ENCODE measurements at places on chromosomes 11 and 22. TPM values are rescaled to one million over a fixed set of nuclear protein-coding genes. Genes with fewer than 3 reads are reported as not detected.

DNA sequence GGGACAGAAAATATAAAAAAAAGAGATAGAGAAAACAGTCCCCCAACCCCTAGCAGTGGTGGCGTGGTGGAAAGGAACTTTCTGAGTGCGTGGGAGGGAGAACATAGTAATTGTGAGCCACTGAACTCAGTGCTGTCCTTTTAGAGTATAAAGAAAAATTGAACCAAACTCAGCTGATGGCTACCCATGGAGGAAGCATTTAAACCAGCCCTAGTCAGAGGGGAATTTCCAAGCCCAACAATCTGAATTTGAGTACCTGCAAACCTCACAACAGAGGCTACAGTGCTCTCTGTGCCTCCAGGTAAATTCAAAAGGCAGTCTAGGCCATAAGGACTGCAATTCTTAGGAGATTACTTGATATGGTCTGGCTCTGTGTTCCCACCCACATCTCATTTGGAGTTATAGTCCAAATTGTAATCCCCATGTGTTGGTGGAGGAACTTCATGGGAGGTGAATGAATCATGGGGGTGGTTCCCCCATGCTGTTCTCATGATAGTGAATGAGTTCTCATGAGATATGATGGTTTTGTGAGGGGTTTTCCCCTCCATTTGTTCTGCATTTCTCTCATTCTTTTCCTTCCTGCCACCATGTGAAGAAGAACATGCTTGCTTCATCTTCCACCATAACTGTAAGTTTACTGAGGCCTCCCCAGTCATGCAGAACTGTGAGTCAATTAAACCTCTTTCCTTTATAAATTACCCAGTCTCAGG lies 687.8 kb downstream of the FAM181B start:
- H3K4me1 ChIP-seq, result no peaks in the 10 kb centered on the region
- no peak for DNase-seq
- no peaks in the 10 kb centered on the region for H3K36me3 ChIP-seq
- no peak overlapping the region for H3K4me3 ChIP-seq

DNA sequence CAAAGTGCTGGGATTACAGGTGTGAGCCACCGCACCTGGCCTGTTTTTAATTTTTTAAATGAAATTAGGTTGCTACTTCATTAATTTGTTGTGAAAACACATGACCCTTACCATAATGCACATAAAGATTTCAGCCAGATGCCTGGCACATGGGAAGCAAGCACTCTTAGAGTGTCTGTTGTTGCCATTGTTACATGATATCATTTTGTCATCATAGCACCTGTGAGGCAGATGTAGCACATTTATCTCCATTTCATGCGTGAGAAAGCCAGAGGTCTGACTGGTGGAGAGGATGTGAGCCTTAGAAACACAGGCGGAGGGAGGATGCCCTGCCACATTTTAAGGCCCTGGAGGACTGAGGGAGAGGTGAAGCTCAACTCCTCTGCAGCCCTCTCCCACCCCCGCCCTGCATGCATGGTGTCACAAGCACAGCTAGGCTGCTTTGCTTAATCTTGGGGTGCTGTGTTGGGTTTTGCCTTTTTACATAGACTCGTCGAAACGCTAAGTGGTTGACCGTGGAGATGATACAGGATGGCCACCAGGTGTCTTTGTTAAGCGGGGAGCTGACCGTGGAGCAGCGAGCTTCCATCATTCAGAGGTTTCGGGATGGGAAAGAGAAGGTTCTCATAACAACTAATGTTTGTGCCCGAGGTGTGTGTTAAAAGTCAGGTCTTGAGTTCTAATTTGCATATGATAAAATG lies 14.0 kb downstream of the DDX25 start:
- no peaks in the 10 kb centered on the region for H3K36me3 ChIP-seq
- no peak overlapping the region for H3K4me3 ChIP-seq
- H3K27ac ChIP-seq, result no peak overlapping the region

DNA sequence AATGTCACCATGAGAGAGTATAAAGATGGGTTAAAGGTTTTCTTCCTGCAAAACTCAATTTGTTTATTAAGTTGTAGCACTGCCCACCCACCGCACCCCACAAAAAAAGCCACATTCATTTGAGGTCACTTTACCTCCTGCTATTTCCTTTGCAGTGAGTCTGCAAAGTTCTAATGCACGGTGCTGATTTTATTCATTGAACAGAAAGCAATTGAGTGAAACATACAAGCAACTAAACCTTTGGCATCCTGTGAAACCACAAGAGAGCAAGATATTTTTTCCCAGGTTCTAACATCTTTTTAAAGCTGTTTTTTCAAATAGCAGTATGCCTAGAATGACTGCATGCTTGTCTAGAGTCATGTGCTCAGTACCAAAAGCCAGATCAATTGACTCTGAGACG lies 39.0 kb downstream of the RRAS2 start:
- no peak overlapping the region for H3K4me3 ChIP-seq
- H3K27ac ChIP-seq, result no peak overlapping the region
- no peaks in the 10 kb centered on the region for H3K36me3 ChIP-seq
- no peaks in the 10 kb centered on the region for H3K4me1 ChIP-seq

The KCNA4 gene
- 19.1 TPM for total RNA-seq

The BAIAP2L2 gene
- total RNA-seq, result 0.17 TPM

Measured in adrenal gland (tissue), 19 donors.